Pancreas (tissue), 10 donors: ENCODE measurements at places on chromosomes 2 and 18. TPM values are rescaled to one million over a fixed set of nuclear protein-coding genes. Genes with fewer than 3 reads are reported as not detected.

GRCh38 chr2:190169221-190170072, 106.9 kb upstream of the MSTN start:
- no peaks in the 10 kb centered on the region for H3K4me1 ChIP-seq
- DNase-seq, result no peak
- no peaks in the 10 kb centered on the region for H3K27me3 ChIP-seq
- no peak overlapping the region for H3K4me3 ChIP-seq
- no peaks in the 10 kb centered on the region for H3K36me3 ChIP-seq

DNA sequence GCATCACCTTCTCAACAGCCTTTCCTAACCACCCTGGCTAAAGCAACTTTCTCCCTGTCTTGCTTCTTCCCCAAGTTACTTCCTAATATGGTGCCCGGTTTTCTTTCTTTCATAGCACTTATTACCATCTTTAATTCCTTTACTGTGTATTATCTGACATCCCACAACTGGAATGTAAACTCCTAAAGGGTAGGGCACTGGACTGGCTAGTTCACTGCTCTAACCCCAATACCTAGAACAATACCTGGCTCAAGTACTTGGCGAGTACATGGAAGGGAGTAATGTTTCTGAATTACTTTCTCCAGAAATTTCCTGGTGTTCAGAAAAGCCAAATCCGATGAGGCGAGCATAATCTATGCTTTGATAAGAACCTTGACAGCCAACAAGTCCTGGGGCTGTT, 22.7 kb upstream of the RNF103 start:
- no peak for DNase-seq
- no peak overlapping the region for H3K4me3 ChIP-seq
- H3K27ac ChIP-seq, result no peak overlapping the region
- no peaks in the 10 kb centered on the region for H3K36me3 ChIP-seq
- H3K27me3 ChIP-seq, result no peaks in the 10 kb centered on the region
- peaks cover 11% of the 10 kb centered on the region for H3K4me1 ChIP-seq

PROKR1 gene
- total RNA-seq, result not detected

- H3K4me1 ChIP-seq, result no peaks in the 10 kb centered on the region
- no peak for DNase-seq
- H3K27me3 ChIP-seq, result no peaks in the 10 kb centered on the region
- H3K4me3 ChIP-seq, result no peak overlapping the region
- no peak overlapping the region for H3K27ac ChIP-seq
- no peaks in the 10 kb centered on the region for H3K36me3 ChIP-seq
Observed at GRCh38 chr2:225559072-225559415, 159.5 kb downstream of the NYAP2 start.

DNA sequence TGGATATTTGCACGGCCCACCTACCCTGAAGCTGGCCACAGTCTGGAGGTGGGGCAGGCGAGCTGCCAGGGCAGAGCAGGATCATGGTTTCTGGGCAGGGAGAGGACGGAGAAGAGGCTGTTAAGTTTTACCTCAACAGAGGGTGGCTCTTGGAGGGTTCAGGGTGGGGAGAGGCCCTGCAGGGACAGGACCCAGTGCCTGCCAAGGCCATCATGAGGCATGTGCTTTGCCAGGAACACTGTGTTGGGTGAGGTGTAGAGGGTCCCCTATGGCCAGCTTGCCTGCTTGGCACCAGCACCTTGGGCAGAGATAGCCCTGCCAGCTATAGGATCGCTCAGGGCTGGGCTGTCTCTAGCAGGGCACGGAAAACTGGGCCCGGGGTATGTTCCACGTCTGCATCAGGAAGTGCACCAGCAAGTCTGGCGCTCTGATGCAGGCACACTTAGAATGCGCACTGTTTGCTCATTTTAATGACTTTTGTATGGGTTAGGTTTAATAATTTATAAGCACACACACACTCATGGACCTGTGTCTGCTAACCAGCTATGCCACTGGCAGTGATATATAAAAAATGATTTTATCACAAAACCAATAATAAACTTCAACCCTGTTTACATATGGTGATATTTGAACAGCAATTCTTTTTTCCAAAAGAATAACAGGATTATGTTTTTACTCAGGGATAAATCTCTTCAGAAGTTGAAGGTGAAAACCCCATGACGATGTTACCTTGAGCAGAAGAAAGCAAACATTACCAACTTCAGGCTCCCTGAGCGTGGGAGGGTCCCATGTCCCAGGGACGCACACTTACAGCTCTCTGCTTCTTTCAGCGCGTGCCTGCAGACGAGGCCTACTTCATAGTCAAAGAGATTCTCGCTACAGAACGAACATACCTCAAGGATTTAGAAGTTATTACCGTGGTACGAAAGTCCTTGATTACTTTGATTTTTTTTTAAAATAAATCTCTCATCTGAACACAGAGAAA, 46.4 kb downstream of the STK25 start:
- peak overlapping the region; percentile 66 for H3K27ac ChIP-seq
- DNase-seq, result no peak
- peaks cover 14% of the 10 kb centered on the region for H3K4me1 ChIP-seq
- no peak overlapping the region for H3K4me3 ChIP-seq
- H3K27me3 ChIP-seq, result no peaks in the 10 kb centered on the region

DNA sequence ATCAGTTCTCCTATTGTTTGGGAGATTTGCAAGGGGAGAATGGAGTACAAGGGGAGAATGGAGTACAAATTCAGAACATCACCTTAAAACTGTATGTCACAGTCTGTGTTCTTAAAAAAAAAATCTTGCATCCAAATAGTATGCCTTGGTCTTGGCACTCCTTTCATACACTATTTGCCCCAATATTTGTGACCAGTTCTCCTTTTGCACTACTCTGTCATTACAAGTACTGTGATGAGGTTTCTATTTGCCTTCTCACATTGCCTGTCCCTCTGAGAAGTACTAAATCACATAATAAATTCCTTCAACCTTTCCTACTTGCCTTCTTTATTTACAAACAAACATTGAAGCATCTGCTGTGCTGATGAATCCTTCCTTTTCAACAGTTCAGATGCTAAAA, 36.0 kb upstream of the NCK2 start:
- H3K4me3 ChIP-seq, result no peak overlapping the region
- no peaks in the 10 kb centered on the region for H3K27me3 ChIP-seq

- no peaks in the 10 kb centered on the region for H3K4me1 ChIP-seq
- H3K4me3 ChIP-seq, result no peak overlapping the region
- H3K36me3 ChIP-seq, result no peaks in the 10 kb centered on the region
- no peak overlapping the region for H3K27ac ChIP-seq
Observed at GRCh38 chr2:144583741-144584453, 64.0 kb upstream of the ZEB2 start.

DNA sequence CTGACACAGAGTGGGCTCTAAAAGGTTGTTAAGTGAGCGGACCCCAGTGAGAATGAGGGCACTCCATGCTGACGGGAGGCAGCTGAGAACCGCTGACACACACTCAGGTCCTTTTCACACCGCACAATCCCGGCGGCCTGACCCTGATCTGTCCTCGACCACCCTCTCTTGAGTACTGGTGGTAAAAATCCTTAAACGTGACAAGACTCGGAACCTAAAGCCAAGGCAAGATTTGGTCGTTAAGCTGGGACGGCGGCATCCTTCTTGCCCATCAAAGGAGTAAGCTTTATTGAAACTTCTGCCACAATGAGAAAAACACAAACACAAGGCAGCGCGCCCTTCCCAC, 569 bp downstream of the TMX3 start:
- peaks cover 7% of the 10 kb centered on the region for H3K36me3 ChIP-seq
- H3K4me1 ChIP-seq, result no peaks in the 10 kb centered on the region
- DNase-seq, result no peak
- no peaks in the 10 kb centered on the region for H3K27me3 ChIP-seq
- H3K4me3 ChIP-seq, result peak overlapping the region; percentile 97
- peak overlapping the region; percentile 60 for H3K27ac ChIP-seq

DNA sequence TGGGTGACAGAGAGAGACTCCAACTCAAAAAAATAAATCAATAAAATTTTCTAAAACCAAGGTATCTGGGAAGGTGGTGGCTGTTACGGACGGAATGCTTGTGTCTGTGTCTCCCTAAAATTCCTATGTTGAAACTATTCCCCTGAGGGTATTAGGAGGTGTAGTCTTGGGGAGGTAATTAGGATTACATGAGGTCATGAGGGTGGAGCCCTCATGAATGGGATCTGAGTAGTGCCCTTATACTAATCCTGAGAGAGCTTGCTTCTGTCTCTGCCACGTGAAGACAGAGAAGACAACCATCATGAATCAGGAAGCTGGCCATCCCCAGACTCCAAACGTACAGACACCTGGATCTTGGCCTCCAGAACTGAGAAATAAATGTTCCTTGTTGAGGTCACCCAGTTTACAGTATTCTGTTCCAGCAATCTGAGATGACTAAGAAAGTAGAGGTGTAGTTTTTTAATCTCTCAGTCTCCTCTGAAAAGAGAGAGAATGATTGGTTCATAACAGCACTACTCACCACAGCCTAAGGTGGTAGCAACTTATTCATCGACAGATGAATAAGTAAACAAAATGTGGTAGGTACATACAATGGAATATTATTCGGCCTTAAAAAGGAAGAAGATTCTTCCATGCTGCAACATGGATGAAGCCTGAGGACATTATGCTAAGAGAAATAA, 38.4 kb downstream of the TGFBRAP1 start:
- H3K4me3 ChIP-seq, result no peak overlapping the region
- DNase-seq, result no peak
- H3K27me3 ChIP-seq, result no peaks in the 10 kb centered on the region
- no peaks in the 10 kb centered on the region for H3K36me3 ChIP-seq
- no peak overlapping the region for H3K27ac ChIP-seq
- no peaks in the 10 kb centered on the region for H3K4me1 ChIP-seq

- no peaks in the 10 kb centered on the region for H3K27me3 ChIP-seq
- H3K27ac ChIP-seq, result no peak overlapping the region
- DNase-seq, result no peak
- no peak overlapping the region for H3K4me3 ChIP-seq
Observed at GRCh38 chr18:49008156-49008555, 57.4 kb upstream of the SMAD7 start.

GRCh38 chr18:76684265-76684664, 138.1 kb upstream of the ZNF236 start:
- H3K4me1 ChIP-seq, result no peaks in the 10 kb centered on the region
- no peaks in the 10 kb centered on the region for H3K36me3 ChIP-seq
- no peak for DNase-seq
- no peak overlapping the region for H3K4me3 ChIP-seq
- no peaks in the 10 kb centered on the region for H3K27me3 ChIP-seq

DNA sequence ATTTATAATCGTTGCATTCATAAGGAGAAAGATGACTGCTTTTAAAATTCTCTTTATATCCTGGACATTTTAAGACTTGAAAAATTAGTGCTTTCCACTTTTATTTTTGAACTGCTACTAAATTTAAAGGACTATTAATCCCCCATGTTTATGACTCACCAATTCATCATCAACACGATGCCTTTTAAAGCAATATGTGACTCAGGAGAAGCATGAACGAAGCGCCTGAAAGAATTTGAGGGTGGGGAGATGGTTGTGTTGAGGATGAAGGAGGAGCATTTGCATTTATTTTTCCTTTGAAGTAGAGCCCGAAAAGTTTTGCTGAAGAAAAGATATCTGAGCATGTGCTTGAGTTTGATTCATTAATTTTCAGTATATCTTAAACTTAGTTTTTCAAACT, 192.2 kb upstream of the LRRTM1 start:
- no peaks in the 10 kb centered on the region for H3K4me1 ChIP-seq
- DNase-seq, result no peak
- H3K36me3 ChIP-seq, result no peaks in the 10 kb centered on the region
- no peak overlapping the region for H3K27ac ChIP-seq
- H3K27me3 ChIP-seq, result no peaks in the 10 kb centered on the region

GRCh38 chr2:224645722-224646121, 60.6 kb upstream of the CUL3 start:
- no peak overlapping the region for H3K27ac ChIP-seq
- no peak overlapping the region for H3K4me3 ChIP-seq
- no peak for DNase-seq
- no peaks in the 10 kb centered on the region for H3K4me1 ChIP-seq
- H3K27me3 ChIP-seq, result no peaks in the 10 kb centered on the region
- no peaks in the 10 kb centered on the region for H3K36me3 ChIP-seq

- no peak for DNase-seq
- no peak overlapping the region for H3K27ac ChIP-seq
- H3K27me3 ChIP-seq, result no peaks in the 10 kb centered on the region
- H3K4me3 ChIP-seq, result no peak overlapping the region
- no peaks in the 10 kb centered on the region for H3K36me3 ChIP-seq
Observed at GRCh38 chr2:224263571-224264043, 138.3 kb downstream of the FAM124B start.

EDAR gene
- 0.06 TPM for total RNA-seq

DNA sequence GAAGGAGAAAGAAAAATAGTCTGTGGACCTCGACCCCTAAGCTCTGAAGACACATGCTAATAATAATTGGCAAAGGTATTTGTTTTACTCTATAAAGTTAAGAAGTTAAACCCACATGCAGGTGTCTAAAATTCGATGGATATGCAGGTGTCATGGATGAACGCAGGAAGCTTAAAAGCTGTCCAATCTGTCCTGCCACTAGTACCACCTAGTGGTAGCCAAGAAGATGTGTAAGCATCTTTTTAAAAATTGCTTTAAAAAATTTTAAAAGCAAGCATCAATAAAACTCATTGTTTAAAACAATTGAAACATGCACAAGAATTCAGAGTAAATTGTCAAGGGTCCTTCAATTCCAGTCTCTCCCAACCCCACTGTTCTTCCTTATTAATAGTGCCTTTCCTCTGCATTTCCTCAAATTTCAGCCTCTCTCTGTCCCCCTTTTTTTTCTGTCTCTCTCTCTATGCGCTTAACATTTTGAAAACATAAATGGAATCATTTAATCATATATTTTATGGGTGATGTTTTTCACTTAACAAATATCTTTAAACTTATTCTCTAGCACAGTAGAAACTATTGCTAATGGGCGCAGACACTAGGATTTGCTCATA, 30.6 kb upstream of the PPP3R1 start:
- no peaks in the 10 kb centered on the region for H3K36me3 ChIP-seq

KCNS3 gene
- 4.6 TPM for total RNA-seq

DNA sequence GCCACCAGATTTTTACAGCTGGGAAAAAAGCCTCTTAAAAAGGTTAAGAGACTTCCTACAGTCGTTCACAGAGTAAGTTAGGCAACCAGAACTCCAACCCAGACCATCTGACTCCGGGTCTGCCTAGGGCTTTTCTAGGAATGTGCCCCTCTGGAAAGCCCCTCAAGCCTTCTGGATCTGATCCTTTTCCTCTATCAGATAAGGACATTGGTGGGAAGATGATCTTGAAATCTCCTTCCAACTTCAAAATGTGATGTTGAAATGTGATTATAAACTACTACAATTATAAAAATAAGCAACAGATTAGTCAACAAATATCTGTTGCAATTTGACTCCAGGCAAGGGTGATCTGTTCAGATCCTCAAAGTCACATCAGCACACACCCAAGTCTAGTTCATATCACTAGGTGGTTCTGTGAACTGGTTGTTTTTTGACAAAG, 270.4 kb downstream of the ARHGAP15 start:
- no peak overlapping the region for H3K27ac ChIP-seq
- H3K27me3 ChIP-seq, result no peaks in the 10 kb centered on the region
- no peaks in the 10 kb centered on the region for H3K4me1 ChIP-seq
- DNase-seq, result no peak
- H3K36me3 ChIP-seq, result no peaks in the 10 kb centered on the region
- H3K4me3 ChIP-seq, result no peak overlapping the region

GRCh38 chr2:75317316-75317715, 118.0 kb upstream of the TACR1 start:
- no peak for DNase-seq
- no peak overlapping the region for H3K4me3 ChIP-seq
- no peak overlapping the region for H3K27ac ChIP-seq
- H3K36me3 ChIP-seq, result no peaks in the 10 kb centered on the region
- no peaks in the 10 kb centered on the region for H3K4me1 ChIP-seq

- H3K36me3 ChIP-seq, result no peaks in the 10 kb centered on the region
- DNase-seq, result peak; percentile 13
- H3K4me3 ChIP-seq, result peak overlapping the region; percentile 94
- H3K27me3 ChIP-seq, result no peaks in the 10 kb centered on the region
- H3K27ac ChIP-seq, result peak overlapping the region; percentile 73
Observed at GRCh38 chr18:9333441-9334328, 888 bp upstream of the TWSG1 start.
